ENCODE measurements at places on chromosomes 5 and 9. TPM values are rescaled to one million over a fixed set of nuclear protein-coding genes. Genes with fewer than 3 reads are reported as not detected.

DNA sequence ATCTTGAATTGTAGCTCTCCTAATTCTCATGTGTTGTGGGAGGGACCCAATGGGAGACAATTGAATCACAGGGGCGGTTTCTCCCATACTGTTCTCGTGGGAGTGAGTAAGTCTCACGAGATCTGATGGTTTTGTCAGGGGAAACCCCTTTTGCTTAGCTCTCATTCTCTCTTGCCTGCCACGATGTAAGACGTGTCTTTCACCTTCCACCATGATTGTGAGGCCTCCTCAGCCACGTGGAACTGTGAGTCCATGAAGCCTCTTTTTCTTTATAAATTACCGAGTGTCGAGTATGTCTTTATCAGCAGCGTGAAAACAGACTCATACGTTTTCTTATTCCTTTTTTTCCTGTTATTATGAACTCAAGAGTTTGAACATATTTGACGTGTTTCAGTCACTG is 39.1 kb downstream of the RETREG1 start:
- no peak overlapping the region for H3K4me3 ChIP-seq
- H3K27ac ChIP-seq, result no peak overlapping the region
- peaks cover 24% of the 10 kb centered on the region for H3K4me1 ChIP-seq
- no peak for DNase-seq
- peaks cover 3% of the 10 kb centered on the region for H3K36me3 ChIP-seq

MTRR gene
- 106 TPM for total RNA-seq

SNX2 gene
- 57.4 TPM for total RNA-seq

PCDHA4 gene
- total RNA-seq, result not detected

DNA sequence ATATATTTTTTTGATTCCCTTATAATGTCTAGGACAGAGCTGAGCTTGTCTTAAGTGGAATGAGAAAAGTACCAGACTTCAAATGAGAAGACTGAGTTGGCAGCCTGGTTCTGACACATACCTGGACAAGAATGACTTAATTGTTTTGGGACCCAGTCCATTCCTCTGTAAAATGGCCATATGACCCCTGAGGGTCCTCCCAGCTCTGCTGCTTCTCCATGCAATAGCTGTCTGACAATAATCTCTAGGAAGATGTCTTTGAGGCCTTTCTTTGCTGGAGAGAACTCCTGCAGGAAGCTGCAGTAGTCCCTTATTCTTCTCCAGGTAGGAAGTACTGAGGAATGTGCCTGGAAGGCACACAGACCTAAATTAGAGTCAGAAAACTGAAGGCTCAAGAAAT is 55.9 kb upstream of the SLIT3 start:
- no peak overlapping the region for H3K27ac ChIP-seq
- no peak overlapping the region for H3K4me3 ChIP-seq
- peaks cover 8% of the 10 kb centered on the region for H3K27me3 ChIP-seq
- no peaks in the 10 kb centered on the region for H3K4me1 ChIP-seq
- H3K36me3 ChIP-seq, result peaks cover 2% of the 10 kb centered on the region

- H3K4me3 ChIP-seq, result no peak overlapping the region
- H3K27ac ChIP-seq, result no peak overlapping the region
- H3K36me3 ChIP-seq, result peaks cover 4% of the 10 kb centered on the region
- peaks cover 13% of the 10 kb centered on the region for H3K27me3 ChIP-seq
Observed at GRCh38 chr9:127614961-127615360, 2.9 kb downstream of the STXBP1 start.

DNA sequence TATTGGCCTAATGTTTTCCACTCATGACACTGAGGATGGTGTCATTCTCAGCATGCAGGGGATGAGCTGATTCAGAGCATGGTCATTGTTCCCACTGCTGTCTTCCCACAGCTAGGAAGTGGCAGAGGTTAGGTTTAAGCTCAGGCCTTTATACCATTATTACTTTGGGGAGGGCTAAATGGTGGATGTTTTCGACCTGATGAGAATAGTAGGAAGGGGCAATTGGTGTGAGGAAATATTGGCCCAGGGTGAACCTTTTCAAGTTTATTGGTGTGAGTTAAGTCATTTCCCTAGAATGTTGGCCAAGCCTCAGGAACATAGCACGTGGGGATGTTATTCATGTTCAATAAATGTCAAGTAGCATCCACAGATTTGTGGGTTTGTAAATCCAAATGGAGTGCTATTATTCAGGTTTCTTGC is 59.6 kb downstream of the ARHGAP26 start:
- no peak overlapping the region for H3K27ac ChIP-seq
- H3K36me3 ChIP-seq, result peaks cover 3% of the 10 kb centered on the region
- H3K4me1 ChIP-seq, result peaks cover 20% of the 10 kb centered on the region
- no peak for DNase-seq
- H3K4me3 ChIP-seq, result no peak overlapping the region

- no peak overlapping the region for H3K27ac ChIP-seq
- no peak for DNase-seq
- H3K4me1 ChIP-seq, result no peaks in the 10 kb centered on the region
- H3K27me3 ChIP-seq, result peaks cover 37% of the 10 kb centered on the region
Observed at GRCh38 chr5:21654-22233, 70.2 kb upstream of the PLEKHG4B start.

GRCh38 chr5:6659941-6660684 is 26.9 kb downstream of the SRD5A1 start:
- H3K4me3 ChIP-seq, result peak overlapping the region; percentile 47
- H3K36me3 ChIP-seq, result peaks cover 8% of the 10 kb centered on the region
- H3K4me1 ChIP-seq, result peaks cover 5% of the 10 kb centered on the region
- peak overlapping the region; percentile 21 for H3K27ac ChIP-seq
- no peak for DNase-seq

- H3K27me3 ChIP-seq, result no peaks in the 10 kb centered on the region
- peaks cover 2% of the 10 kb centered on the region for H3K36me3 ChIP-seq
- DNase-seq, result no peak
- no peak overlapping the region for H3K27ac ChIP-seq
Observed at GRCh38 chr9:20740929-20741582, 57.0 kb downstream of the FOCAD start.

C9 gene
- not detected for total RNA-seq

DNA sequence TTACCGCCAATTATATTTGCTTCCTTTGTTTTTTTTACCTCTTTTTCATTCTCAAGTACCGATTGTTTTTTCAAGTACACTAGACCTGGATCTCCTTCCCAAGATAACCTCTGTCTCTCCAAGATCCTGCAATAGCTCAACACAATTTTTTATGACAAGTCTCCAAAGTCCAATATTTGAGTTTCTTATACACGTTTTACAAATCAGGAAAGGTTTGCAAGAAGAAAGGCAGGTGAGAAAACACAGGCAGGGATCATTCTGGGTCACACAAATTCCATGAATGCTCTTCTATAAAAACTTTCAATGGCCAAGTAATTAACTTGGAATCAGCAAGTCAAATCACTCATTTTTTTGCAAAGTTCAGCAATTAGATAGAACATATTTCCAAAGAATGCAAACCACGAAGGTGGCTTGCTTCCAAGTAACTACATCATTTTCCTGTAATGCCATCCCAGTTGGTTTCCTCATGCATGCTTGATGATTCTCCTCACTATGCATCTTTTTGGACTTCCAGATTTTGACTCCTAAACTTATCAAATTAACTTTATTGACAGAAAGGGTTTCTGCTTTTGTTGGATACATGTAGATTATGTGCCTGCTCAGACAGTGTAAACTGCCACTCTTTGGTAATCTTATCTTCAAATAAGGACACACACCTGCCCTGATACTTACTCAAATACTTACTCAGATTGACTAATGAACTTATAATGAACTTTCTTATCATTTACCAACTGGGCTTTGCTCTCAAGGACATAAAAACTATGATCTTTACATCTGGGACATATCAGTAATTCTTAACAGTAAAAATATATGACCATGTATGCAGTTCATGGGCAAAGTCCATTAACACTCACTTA is 24.7 kb upstream of the IFNE start:
- H3K36me3 ChIP-seq, result no peaks in the 10 kb centered on the region
- peak overlapping the region; percentile 70 for H3K4me3 ChIP-seq
- DNase-seq, result no peak
- peaks cover 5% of the 10 kb centered on the region for H3K27me3 ChIP-seq

Measured in T-helper 17 cell (primary cell).